ENCODE measurements at places on chromosomes 5 and 9.

- no peak for DNase-seq
These were observed 152.5 kb downstream of the APBA1 start for GRCh38 chr9:69519470-69520240.

DNA sequence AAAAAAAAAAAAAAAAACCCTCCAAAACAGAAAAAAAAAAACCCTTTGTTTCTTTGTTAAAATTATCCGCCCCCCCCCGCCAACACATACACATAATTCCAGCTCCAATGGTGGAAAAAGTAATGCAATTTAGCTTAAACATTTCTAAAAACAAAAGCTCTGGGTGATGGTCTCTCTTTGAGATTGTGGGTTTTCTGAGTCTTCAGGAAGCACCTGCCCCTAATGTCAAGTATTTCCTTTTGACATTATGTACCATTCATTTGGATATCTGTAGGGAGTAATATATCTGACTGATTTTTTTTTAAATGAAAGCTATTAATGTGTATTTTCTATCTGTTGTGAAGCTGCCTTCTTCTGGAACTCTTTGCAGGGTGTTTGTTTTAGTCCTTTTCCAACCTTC is 389.7 kb downstream of the TAF11L14 start:
- no peak for DNase-seq

DNA sequence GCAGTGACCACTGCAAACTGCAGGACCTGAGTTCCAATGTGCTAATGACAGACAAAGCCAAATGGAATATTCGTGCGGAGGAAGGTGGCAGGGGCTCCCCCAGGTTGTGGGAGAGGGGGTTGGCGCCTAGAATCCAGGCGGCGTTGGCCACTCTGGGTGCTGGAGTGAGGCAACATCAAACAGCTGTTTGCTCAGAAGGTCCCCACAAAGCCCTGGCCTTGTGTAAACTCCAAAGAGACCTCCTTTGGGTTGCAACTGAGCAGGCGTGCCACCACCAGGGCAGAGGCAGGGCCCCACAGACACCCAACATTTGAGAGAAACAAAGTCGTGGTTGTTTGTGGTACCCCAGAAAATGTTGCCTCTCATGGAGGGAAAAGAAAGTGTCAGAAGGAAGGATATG is 14.5 kb downstream of the STKLD1 start:
- DNase-seq, result no peak

DNA sequence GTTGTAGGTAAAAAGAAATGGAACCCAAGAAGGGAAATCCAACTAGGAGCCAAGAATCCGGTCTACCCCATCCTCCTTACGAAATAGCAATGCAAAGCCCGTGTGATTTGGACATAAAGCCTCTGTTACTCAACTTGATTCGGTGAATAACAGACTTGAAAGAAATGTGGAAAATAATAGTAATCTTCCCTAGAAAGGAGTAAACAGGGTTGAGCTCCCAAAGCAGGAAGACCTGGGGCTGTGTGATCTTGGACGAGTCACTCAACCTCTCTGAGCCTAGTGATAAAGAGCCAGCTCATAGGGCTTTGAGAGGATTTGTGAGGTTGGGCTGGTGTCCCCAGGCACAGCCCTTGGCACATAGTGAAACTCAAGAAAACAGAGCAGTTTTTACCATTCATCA is 42.7 kb upstream of the IL17B start:
- DNase-seq, result no peak

GRCh38 chr5:133489632-133490031 is 122.7 kb downstream of the FSTL4 start:
- no peak for DNase-seq

GRCh38 chr5:147484708-147485020 is 25.2 kb downstream of the DPYSL3 start:
- DNase-seq, result no peak

- no peak for DNase-seq
These were observed 163.7 kb downstream of the ALDH1A1 start for GRCh38 chr9:72788966-72789735.

GRCh38 chr5:54257366-54258118 is 52.8 kb downstream of the ARL15 start:
- no peak for DNase-seq

DNA sequence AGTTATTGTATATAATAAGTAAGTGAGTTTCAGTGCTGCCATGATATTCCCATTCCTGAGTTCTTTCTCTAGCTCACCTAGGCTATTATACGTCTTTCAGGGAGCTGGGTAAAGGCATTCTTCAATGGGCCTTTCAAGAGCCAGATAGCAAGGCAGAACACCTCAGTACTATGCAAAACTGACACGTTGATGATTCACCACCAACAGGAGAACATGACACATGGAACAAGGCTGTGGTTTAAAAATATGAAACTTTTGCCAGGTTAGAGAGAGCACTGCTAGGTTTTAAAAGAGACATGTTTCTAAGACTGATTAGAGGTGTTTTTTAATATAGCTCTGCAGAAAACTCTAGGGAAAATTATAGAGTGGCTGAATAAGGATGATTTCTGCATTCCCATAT is 95.9 kb downstream of the UGCG start:
- no peak for DNase-seq

DNA sequence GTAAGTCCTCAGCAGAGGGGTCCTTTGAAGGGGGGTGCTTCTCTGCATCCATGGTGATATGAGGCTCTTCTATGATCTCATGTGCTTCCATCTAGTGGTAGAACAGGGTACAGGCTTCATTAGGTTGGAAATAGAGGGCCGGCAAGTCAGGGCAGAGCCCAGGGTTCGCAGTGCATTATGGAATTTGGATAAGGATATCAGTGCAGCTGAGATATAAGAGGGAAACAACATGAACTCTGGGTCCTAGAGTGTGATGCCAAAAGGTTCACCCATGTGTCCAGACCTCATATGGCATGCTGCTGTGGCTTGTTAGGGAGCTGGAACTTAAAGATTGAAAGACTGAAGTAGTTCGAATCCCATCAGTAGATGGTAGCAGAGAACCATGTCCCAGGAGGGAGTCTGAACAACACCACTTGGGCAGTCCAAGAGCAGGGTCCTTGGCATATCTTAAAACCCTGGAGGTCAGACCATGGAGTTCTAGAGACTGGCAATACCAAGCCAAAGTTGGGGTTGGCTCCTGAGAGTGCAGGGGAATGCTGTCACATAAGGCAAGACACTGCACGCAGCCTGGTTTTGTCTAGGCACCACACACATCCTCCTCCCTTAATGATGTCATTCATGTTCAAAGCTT is 2.3 kb downstream of the FAM221B start:
- no peak for DNase-seq

DNA sequence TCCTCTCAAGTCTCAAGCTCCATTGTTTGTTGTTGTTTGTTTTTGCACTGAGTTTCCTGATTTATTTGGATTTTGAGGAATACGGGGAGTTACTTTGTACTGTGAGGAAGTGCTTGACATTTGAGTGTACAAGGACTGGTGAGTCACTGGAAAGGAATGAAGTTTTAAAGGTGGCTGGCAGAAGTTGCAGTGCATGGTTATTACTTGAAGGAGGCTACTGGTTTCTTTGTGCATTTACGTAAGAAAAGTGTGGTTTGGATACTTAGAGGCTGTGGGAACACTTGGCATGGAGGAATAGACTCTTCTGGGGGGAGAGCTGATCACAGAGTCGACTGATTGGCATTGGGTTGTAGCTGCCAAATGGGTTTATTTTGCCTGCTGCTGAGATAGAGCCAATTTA is 919.0 kb downstream of the TAF11L14 start:
- no peak for DNase-seq

DNA sequence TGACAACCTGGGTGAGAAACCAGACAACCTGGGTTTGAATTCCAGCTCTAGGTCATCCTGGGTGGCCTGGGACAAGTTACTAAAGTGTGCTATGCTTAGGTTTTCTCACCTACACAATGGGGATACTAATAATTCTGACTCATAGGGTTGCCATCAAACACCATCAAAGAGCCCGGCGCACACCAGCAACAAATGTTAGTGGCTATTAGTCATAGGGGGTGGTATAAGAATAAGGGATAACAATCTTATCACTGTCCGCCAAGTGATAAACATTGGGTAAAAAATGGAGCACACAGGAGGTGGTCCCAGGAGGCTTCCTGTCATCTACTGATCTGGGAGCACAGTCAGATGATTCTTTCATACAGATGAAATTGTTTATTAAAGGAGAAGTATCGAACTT is 61.4 kb upstream of the AFAP1L1 start:
- DNase-seq, result no peak

DNA sequence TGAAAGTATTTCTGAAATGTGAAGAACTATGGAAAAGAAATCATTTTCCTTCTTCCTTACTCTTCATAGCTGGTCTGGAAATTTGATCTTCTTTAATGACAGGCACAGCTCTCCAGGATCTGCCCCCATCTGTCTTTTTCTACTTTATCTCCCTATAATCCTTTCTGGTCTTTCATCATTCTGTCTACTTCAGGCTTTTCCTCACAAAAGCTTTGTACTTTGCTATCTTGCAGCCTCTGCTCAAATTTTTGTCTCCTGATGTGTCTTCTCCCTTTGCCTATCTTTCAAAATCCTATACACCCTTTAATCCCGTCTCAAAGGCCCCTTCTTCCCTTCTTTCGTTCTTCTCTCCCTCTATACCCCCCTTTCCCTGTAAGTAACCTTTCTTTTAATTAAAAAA is 114.9 kb upstream of the ATP10B start:
- no peak for DNase-seq

- no peak for DNase-seq
These were observed 544.6 kb upstream of the TRPC7 start for GRCh38 chr5:136909906-136910305.

- no peak for DNase-seq
These were observed 10.0 kb downstream of the RXRA start for GRCh38 chr9:134336228-134336627.

GRCh38 chr9:114957558-114957957 is 27.2 kb upstream of the TNFSF8 start:
- no peak for DNase-seq

GRCh38 chr5:56346741-56347535 is 113.8 kb upstream of the ANKRD55 start:
- DNase-seq, result no peak

- DNase-seq, result no peak
These were observed 2357.8 kb downstream of the MAT2B start for GRCh38 chr5:165863239-165863638.

DNA sequence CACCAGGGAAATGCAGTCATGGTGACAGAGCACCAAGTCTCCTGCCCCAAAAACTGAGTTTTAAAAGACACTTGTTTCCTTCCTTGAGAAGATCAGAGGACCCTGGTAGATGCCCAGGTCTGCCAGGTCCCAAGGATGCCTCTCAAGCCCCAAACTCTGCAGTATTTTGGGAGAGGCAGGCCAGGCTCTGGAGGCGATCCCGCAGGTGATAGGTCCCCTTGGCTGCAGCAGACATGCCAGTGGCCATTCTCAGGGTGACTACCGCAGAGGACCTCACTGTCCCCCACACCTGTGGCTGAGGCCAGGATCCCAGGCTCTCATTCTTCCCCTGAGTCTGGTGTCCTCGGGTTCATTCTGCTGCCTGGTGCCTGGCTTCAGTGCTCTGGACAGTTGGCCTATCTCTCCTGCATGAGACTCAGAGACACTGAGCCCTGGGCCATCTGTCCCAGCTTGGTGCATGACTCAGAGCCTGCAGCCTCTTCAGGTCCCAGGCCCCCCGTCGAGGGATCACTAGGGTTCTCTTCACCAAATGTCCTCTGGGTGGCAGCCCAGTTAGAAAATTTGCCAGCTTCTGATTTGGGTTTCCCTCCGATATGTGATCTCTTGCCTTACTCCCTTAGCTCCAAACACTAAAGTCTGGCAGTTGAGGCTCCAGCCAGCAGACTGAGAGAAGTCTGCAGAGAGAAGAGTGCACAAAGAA is 59.7 kb upstream of the GARNL3 start:
- peak; percentile 20 for DNase-seq

- DNase-seq, result no peak
These were observed 172.4 kb downstream of the HINT1 start for GRCh38 chr5:130992621-130993020.

- DNase-seq, result no peak
These were observed 352.7 kb downstream of the MLLT3 start for GRCh38 chr9:20269620-20270019.

GRCh38 chr5:30994902-30995301 is 198.6 kb upstream of the CDH6 start:
- no peak for DNase-seq
